CMK (cell line): ENCODE measurements at places on chromosomes 12 and 14.

DNA sequence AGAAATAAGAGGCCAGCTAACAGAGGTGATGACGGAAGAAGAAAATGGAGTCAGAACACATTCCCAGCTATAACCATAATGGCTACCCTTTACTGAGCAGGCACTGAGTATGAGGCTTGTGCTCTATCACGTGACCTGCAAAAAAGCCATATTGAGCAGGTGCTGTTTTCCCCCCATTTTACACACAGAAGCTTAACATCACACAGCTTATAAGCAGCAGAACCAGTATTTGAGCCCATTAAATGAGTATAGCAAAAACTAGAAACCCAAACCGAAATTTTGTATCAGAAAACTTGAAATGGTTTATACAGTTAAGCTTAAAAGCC, 28.4 kb downstream of the PAPLN start:
- no peak for DNase-seq

GRCh38 chr14:90368946-90369721, 27.7 kb upstream of the CALM1 start:
- DNase-seq, result no peak

DNA sequence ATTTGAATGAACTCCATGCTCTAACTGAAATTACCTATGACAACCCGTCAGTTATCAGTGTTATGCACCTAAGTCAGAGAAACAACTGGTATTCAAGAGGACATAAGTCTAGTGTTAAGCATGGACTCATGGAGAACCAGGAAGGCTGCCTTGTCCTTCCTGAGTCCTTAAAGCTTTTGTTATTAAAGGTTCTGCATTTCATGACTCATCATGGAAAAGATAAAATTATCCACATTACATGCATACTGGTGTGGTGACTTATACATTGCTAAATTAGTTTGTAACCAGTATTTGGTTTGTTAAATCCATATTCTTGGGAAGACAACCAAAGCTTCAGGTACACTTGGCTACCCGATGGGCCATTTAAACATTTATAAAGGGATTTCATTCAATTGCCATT, 6.5 kb upstream of the OR4E1 start:
- DNase-seq, result no peak

- no peak for DNase-seq
Measured at GRCh38 chr14:33596211-33597080, 354.4 kb downstream of the EGLN3 start.

DNA sequence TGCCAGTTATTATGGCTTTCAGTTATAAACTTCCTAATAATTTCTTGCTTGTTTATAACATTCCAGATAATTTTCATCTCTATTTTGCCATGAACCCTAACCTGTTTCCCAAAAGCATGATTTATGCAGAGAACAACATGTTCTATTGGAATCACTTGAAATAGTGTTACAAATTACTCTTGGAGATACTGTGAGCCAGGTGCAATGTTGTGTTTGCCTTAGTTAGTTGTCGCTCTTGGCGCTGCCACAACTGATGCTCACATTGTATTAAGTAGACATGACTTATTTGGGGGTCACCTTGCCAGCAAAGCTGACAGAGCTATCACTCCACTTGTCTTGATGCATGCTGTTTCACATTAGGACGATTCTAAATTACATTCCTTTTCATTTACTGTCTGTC, 49.4 kb downstream of the TSPAN8 start:
- DNase-seq, result no peak

DNA sequence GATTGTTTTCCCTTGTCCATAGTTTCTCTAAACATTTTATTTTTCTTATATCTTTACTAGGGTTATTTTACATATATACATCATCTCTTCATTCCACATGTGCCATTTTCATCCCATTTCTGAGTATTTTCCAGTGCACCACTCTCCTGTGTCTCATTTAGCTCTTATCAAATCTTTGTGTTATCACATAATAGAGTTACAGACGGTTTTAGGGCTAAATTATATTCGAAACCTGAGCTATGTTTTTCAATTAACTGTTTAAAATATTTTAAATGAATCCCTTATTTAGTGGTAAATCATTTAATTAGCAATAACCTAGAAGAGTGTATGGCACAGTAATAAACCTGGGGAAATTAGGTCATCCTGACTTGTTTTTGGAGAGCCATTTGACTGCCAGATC, 160.4 kb upstream of the DCN start:
- no peak for DNase-seq

DNA sequence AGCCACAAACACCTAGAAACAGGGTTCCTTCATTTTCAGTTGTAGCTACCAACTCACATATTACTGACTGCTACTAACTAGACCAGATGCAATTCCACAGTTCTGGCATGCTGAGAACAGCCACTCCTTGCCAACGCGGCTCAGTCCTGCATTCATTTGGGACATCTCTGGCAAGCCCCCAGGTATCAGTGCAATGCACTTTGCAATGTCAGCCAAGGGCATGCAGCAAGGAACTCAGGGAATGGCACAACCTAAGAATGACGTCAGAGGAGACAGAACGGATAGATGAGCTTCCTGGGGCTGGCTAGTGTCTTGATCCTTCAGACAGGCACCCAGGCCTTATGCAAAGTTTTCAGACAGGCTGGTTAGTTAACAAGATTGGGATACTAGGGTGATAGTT, 29.6 kb downstream of the MAP3K9 start:
- DNase-seq, result no peak

GRCh38 chr12:50589650-50590435, 85.1 kb downstream of the DIP2B start:
- DNase-seq, result peak; percentile 20
